ENCODE measurements at places on chromosomes 2 and 18.

GRCh38 chr2:151302404-151302803 lies 12.9 kb upstream of the NMI start:
- no peak for DNase-seq

DNA sequence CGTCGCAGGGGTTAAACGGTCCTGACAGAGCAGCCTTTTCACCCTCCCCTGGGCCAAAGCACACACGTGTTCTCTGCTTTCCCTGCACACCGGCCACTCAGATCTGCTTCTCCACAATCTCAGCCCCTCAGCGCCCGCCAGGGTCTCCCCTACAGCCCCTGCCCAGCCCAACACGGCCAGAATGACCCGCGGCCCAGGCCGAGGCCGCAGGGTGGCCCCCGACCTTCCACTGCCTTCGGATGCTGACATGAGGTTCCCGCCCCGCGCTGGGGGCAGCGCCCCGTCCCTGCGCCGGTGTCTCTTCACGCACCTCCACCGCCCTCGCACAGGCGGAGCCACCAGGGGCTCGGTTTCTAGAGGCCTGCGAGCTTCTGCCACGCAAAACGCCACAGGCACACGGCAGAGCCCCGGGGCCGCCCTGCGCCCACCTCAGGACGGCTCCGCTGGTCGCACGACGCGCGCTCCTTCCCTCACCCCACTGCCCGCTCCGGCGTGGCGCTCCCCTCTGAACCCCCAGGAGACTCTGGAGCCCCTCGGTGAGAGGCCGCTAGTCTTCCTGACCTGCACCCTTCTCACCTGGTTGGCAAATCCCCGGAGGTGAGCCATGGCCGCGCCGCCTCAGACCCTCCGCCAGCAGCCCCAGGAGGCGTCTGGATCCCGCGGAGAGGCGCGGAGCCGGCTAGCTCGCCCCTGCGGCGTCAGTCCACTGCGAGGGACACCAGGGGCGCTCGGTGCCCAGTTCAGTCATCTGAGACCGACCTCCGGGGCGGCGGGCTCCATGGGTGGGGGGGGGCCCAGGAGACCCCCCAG lies 749 bp downstream of the STK25 start:
- no peak for DNase-seq

DNA sequence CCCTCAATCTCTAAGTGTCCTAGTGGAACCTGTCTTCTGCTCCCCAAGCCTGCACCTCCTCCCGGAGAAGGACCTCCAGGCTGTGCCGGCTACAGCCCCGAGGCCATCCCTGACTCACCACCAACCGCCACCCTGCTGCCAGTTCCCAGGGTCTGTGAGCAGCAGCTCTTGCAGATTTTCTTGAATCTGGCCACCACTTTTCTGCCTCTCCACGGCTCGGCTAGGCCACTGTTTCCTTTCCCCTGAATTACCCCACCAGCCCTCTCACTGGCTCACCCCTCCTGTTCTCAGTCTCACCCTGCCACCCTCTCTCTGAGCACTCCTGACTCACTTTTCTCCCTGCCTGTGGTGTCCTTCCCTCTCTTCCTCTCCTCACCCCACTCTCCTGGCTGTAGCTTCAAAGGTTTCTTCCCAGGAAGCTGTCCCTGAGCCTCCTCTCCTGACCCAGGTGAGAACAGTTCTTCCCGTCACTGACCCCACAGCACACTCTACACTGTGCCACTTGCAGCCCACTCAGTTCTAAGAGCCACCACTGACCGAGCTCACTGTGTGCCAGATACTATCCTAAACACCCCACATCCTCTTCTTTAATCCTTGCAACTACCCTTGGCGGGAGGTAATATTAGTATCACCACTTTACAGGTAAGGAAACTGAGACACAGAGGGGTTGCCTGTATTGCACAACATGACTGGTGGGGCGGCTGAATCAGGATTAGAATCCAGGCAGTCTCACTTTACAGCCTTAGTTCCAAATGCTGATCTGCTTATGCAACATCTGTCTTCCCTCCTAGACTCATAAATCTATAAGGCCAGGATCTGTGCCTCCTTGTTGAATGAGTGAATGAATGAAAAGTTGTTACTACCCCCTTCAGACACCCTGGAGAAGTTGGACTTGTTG lies 111.6 kb downstream of the SMAD7 start:
- no peak for DNase-seq

DNA sequence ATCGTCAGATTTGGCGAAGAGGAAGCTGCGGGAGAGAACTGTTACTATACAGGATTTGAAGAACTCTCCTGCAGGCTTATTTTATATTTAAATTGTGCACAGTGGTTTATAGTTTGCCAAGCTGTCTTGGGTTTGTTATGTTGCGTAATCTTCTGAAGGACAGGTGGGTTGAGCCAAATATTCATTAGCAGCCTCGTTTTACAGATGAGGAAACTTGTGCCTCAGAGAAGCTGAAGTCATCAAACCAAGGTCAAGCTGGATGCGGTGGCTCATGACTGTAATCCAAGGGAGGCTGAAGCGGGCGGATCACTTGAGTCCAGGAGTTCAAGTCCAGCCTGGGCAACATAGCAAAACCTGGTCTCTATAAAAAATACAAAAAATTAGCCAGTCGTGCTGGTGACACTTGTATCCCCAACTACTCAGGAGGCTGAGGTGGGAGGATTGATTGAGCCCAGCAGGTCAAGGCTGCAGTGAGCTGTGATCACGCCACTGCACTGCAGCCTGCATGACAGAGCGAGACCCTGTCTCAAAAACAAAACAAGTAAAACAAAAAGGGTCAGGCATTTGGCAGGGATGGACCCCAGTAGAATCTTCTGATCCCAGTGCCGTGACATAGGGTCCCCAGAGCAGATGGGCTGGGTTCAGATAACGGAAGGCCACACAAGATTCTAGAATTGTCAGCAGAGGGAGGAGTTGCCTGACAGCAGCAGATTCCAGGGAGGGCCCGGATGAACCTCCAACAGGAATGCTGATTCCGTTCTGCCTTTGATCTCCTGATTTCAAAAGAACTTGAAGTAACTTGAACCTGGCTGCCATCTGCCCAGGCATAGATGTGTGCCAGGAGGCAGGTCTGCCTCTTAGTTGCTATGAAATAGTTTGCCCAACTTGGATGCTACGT lies 50.6 kb downstream of the SH3BP4 start:
- DNase-seq, result no peak

DNA sequence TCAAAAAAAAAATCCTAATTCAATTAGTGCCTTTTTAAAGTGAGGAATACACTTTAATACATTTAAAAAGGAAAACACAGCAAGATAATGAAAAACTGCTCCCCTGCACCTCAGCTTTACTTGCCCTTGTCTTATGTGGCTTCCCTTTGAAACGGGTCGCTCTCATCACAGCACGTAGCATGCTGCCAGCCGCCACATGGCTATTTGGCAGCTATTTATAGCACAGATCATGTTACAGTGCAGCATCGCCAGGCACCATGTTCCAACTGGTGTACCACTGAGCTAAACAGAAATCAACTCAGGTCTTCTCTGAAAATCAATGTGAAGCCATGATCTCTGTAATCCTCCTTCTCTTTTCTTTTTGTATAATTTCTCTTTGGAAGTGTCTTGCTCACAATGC lies 65.1 kb downstream of the TMEM182 start:
- no peak for DNase-seq

DNA sequence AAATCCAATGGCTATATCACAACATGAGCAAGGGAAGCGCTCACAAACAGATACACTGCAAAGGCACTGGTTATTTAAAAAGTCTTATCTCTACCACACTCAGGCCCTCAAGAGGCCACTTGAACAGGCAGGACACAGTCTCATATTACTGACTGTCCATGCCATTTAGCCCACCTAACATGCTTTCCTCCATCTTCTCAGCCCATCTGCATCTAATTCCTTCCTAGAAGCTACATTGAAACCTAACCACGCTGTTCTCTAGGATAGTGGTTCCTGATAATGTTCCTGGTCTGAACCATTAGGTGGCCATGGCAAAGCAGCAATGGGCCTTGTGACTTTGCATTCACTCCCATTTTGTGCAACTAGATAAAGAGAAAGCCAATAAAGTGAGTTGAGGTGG lies 22.5 kb upstream of the NEB start:
- no peak for DNase-seq

- DNase-seq, result no peak
Measured at GRCh38 chr2:216637472-216637871, 4.3 kb downstream of the IGFBP2 start.

GRCh38 chr2:120765678-120766469 lies 30.2 kb downstream of the GLI2 start:
- no peak for DNase-seq

DNA sequence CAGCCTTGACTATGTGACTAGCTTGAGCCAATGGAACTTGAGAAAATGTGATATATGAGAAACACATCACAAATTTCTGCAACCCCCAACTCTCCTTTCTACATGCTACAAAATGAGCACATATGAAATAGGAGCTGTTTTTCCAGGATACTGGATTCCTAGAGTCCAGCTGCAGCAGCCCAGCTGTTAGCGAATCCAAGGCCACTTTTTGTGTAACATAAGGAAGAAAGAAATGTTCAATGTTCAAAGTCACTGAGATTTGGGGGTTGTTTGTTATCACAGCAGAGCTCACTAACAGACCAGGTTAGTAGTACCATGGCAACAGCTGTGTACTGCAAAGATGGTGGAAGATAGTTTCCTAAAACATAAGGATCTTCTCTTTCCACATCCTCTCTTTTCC lies 12.6 kb upstream of the COL6A3 start:
- DNase-seq, result no peak

GRCh38 chr2:206004004-206004693 lies 81.8 kb downstream of the INO80D start:
- no peak for DNase-seq

DNA sequence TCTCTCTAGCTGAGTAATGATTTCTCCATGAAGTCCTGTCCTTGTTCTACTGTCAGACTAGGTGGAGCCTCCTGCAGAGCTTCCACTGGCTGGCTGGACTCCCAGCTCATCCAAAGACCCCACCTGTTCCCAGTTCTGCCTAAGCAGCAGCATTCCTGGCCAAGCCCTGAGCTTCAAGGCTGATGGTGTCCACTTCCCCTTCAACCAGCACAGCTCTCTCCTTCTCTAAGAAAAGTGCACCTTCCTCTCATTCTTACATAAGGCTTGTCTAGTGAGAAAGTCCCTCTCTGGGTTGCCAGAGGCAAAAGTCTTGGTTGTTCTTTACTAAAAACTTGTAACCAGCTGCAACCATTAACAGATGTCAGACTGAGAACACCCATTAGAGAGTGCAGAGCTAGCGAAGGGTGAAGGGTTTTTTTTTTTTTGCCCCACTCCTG lies 58.9 kb downstream of the CXCR4 start:
- no peak for DNase-seq

- no peak for DNase-seq
Measured at GRCh38 chr2:126913329-126913728, 14.6 kb downstream of the TEX51 start.

DNA sequence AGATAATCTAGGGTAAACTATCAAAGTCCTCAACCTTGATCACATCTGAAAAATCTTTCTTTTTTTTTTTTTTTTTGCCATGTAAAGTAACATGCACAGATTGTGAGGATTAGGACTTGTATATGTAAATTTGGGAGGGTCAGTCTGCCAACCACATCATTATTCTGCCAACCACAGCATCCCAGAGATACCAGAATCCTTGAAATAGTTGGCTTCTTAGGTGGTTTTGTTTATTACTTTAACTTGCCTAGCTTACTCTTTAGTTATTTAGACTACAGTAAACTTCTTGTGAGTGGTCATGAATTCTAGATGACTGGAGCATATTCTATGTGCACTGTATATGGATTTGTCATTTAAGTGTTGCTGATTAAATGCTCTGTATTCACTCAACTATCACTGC lies 242.1 kb upstream of the RBMS1 start:
- no peak for DNase-seq

- no peak for DNase-seq
Measured at GRCh38 chr18:13243363-13243762, 24.8 kb downstream of the LDLRAD4 start.

DNA sequence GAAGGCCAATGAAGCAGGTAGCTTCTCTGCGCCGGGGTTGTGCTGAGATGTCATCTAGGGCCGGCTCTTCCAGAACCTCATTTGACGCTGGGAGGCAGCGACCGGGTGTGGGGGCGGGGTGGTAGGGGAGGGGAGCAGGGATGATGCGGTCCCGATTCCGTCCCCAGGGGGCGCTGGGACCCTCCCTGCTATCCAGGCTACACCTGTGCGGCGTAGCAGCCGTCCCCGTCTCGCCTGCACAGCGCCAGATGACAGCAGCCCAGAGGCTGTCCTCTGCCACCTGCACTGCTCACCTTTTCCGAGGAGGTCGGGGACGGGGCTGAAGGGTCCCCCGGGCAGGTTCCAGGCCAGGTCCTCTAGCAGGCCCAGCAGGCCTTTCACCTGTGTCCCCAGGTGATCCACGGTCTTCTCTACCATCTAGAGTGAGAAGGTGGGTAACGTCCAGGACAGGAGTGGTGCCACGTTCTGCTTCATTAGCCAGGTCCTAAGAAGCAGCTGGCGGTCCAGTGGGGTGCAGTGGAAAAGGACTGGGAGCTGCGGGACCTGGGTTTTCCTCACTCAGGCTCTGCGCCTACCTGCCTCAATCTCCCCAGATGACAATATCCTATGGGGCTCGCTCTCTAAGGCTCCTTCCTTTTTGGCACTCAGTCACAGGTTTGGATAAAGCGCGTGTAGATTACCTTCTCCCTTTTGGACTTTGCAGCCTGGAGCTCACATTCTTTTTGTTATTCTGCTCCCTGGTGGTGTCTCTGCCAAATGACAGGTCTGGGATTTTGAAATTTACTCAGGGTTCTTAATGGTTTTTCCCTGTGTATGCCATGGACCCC lies 56.0 kb upstream of the RAB6C start:
- no peak for DNase-seq

DNA sequence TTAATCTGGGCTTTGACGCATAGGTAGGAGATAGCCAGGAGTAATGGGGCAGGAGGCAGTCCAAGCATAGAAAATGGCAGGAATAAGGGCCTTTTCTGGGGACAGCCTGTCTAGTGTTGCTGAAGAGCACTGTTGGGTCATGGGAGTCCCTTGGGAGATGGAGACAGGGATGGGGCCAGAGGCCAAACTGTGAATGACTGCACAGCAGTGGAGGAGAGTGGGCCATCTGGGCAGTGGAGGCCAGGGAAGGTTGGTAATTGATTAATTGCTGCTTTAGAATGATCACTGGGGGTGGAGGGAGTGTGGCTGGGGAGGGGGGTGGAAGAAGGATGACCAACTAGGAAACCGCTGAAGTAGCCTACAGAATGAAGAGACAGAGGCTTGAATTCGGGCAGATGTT lies 28.6 kb upstream of the CREG2 start:
- DNase-seq, result no peak

- DNase-seq, result no peak
Measured at GRCh38 chr2:170747921-170748320, 22.3 kb upstream of the ERICH2 start.
